ENCODE measurements at places on chromosomes 5 and 9.

- DNase-seq, result no peak
Observed at GRCh38 chr5:80033513-80033912, 1.6 kb upstream of the THBS4 start.

- no peak for DNase-seq
Observed at GRCh38 chr5:161446655-161447054, 99.9 kb downstream of the GABRB2 start.

- DNase-seq, result no peak
Observed at GRCh38 chr5:80037366-80037765, 2.2 kb downstream of the THBS4 start.

- no peak for DNase-seq
Observed at GRCh38 chr5:153490118-153491037, at the start of gene GRIA1. Gene GRIA1 (plus strand): TSS chr5:153490670.

DNA sequence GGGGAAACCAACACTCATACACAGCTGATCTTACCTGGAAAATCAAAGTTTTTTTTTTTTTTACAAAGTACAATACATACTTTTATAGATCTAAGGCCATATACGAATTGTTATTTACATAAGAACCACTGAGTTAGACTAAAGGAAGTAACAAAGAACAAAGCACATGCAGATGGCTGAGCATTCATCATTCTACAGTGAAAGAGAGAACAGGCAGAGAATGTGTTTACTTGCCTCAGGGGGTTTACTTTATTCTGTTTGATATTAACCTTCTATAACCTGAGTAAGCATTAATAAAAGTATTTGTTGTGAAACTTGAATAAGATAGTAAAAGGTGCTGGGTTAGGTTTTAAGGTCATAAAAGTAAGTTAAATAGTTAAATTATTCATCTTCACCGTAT lies 54.7 kb downstream of the SLC38A9 start:
- no peak for DNase-seq

- DNase-seq, result peak; percentile 1
Observed at GRCh38 chr5:160312134-160312959, at the start of gene CCNJL. Gene CCNJL (minus strand): TSS chr5:160312564. CDS start chr5:160311923, 641 bp downstream.

DNA sequence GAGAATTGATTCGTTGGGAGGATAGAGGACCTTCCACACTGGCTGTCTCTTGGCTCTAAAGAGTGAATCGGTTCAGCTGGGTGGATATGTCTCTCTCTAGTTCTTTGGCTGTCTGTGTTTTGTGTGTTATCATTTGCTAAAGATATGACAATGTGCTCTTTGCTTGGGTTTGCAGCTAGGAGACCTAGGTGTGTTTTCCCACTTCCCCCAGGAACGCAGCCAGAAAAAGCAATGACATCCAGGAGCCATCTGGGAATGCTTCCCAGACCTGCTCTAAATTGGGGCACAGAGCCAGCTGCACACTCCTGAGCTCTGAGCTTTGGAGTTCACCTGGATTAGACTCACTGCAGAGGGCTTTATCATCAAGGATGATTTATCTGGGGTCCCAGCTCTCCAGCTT lies 12.8 kb upstream of the PDZD2 start:
- DNase-seq, result no peak

DNA sequence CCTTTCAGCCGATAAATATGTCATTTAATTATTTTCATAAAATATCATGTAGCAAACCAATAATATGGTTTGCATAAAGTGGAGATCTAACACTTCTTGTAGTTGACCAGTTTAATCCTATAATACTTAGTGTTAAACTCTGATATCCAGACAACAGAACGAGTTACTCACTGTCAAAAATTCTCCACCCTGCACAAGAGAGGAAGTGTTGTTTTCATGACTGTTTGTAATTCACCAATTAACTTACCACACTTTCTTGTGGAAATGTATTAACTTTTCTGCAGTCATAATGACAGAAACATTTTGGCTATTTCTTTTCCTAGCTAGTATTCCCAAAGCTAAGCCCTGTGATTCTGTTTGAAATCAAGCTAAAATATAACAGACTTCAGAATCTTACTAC lies 555.3 kb upstream of the FTMT start:
- DNase-seq, result no peak

- DNase-seq, result no peak
Observed at GRCh38 chr5:161167016-161167767, 315.2 kb upstream of the ATP10B start.

DNA sequence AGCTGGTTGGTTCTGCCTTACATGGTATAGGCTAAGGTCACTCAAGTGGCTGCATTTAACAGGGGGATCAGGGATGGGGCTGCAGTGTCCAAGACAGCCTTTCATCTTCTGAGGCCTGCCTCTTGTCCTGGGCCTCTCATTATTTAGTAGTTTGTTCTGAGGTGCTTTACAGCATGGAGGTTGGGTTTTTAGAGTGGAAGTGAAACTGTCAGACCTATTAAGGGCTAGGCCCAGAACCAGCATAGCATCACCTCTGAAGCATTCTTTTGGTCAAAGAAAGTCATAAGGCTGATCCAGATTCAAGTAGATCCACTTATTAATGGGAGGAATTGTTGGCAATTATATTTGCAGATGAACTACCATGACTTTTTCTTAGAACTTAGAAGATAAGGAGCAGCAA lies 146.0 kb upstream of the NMUR2 start:
- DNase-seq, result no peak

- no peak for DNase-seq
Observed at GRCh38 chr9:111691672-111692329, 30.4 kb downstream of the GNG10 start.

DNA sequence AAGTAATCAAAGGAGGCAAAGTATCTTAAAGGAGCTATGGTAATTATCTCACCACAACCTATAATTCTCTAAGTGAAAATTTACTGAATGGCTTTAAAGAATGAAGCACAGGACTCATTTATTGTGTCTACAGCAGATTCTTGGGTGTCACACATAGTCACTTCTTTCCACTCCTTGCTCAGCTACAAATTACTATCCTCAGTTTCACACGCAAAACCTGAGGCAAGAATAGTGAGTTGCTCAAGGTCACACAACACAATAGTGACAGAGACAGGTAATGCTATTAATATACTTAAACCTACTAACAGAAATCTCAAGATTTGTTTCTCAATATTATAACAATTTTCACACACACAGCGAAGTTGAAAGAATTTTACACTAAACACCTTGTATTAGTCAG lies 120.9 kb upstream of the STK32A start:
- no peak for DNase-seq

DNA sequence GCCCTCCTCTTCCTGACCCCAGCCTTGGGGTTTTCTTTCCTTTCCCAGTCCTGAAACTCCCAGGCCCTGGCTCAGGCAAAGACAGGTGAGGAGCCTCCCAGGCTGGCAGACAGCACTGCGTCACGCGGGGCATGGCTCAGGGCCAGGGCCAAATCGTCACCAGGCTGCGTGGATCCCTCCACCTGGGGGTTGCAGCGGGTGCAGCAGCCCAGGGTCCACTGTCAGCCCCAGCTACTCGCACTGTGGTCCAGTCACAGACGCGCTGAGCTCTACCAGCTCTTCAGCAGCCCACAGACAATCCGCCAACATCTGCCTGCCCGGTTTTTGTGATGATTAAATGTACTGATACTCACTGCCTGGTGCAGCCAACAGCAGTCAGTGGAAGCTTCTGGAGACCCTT lies 12.1 kb downstream of the FAM78A start:
- DNase-seq, result no peak

- no peak for DNase-seq
Observed at GRCh38 chr9:79574136-79574535, 2.4 kb downstream of the TLE4 start.

- no peak for DNase-seq
Observed at GRCh38 chr9:78697618-78698017, 400.7 kb downstream of the PSAT1 start.

DNA sequence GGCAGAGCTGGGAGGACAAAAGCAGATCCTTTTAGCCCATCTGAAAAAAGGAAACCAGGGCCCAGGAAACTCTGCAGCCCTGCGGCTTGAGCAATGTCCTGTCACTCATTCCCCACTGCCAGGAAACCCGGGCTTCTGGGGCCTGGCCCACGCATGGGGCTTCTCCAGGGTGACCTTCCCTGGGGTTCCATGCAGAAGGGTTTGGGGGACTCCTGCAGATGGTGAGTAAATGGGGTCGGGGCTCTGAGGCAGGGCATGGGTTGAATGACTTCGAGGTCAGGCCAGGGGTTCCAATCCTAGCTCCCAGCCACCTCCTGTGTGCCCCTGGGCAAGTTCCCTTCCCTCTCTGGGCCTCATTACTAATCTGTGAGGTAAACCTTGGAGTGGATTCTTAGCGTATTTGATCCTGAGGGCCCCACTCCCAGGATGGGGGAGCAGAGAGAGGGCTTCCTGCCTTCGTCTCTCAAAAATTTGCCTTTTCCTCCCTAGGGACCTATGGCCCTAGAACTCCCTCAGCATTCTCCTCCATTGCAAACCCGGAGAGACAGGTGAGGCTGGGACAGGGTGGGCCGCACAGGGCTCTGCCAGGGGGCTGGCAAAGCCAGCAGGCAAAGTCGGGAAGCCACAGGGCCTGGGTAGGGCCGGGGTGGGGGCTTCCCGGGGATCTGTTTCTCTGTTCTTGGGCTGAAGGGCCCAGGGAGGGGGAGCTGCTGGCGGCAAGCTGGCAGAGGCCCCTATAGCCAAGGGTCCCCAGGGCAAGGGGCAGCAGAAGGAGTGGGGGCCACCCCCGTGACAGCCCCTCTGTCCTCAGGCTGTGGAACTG lies 25.8 kb downstream of the ADGRD2 start:
- no peak for DNase-seq

GRCh38 chr5:77326986-77327734 lies 116.7 kb downstream of the PDE8B start:
- no peak for DNase-seq

DNA sequence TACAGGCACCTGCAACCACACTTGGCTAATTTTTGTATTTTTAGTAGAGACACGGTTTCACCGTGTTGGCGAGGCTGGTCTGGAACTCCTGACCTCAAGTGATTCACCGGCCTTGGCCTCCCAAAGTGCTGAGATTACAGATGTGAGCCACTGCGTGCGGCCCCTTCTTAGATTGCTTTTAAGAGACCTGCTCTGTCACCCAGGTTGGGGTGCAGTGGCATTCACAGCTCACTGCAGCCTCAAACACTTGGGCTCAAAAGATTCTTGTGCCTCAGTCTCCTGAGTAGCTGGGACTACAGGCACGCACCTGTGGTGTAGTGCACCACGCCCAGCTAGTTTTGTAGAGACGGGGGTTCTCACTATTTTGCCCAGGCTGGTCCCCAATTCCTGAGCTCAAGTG lies 11.0 kb downstream of the HSPA9 start:
- DNase-seq, result no peak

DNA sequence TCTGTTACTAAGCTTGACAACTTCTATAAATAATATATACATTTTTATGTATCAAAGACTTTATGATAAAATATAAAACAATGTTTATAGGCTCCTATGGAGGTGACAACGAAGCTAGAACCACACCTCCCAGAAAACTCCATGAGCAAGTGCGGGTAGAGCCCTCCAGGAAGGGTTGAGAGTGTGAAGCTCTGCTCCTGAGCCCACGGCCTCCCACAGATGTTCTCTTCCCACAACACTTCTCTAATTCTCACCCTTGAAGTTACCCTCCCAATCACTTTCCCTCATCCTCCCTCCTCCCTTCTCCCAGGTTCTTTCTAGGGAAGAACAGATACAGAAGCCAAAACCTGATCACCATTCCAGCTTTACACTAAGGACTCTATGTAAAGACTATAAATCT lies 427.6 kb downstream of the SPOCK1 start:
- no peak for DNase-seq

DNA sequence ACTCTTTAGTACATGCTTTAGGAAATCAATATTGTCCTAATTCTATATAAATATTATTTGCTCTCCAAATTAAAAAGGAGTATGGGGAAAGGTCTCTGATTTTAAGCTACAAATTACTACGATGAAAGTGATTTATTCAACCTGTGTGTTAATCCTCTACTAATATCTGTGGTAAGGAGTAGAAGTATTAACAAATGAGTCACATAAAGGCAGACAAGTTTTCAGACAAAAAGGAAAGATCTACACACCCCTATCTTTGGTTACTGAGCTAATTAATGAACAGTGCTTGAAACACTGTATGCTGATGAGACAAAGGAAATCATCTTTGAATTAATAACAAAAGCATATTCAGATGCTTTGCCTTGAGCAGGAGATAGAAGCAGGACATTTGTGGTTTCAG lies 15.9 kb downstream of the LOX start:
- DNase-seq, result no peak

GRCh38 chr9:87461256-87461655 lies 36.4 kb upstream of the DAPK1 start:
- DNase-seq, result no peak

DNA sequence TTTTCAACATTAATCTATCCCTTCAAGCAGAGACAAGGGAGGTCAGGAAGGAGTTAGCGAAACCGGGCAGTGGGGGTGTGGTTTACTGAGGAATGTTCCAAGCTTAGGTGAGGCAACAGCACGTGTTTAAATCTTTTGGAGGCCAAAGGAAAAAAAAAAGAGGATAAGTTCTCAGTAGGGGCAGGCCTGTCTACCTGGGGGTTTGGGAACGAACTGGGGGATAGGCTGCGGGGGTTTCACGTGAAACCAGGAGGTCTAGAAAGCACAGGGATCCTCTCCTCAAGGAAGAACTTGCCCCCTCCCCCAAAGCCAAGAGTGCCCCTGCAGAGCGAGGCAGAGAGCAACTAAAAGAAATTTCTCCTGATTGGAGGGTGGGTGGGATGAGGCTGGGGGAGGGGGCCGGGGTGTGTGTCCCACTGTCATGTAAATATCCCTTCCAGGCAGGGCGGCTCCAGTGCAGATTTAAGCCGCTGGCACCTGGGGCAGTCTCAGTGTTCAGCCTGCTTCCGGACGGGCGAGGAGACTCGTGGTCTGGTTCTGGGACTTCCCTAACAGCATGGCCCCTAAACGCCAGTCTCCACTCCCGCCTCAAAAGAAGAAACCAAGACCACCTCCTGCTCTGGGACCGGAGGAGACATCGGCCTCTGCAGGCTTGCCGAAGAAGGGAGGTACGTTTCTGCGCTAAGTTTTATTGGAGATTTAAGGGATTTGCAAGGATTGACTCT lies 5.5 kb upstream of the SET start:
- DNase-seq, result no peak

DNA sequence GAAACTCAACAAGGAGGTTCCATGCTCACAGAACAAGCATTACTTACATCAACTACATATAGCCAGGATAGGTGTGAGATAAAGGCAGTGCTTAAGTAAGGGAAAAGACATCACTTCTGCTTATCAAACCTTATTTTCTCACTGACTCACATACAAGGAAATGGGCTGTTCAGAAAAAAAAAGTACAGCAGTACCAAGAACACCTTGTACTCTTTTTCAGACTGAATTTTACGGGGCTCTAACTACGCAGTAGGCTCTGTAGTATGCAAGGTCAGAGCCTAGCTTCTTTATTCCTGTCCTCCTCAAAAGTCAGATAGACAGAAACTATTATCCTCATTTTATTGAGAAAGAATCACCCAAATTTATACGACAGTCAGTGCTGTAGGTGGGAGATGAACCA lies 5.8 kb downstream of the PSMB7 start:
- no peak for DNase-seq

- peak; percentile 70 for DNase-seq
Observed at GRCh38 chr5:178113141-178113787, at the start of gene N4BP3. Gene N4BP3 (plus strand): TSS chr5:178113532. CDS start chr5:178119584, 6,052 bp downstream.

DNA sequence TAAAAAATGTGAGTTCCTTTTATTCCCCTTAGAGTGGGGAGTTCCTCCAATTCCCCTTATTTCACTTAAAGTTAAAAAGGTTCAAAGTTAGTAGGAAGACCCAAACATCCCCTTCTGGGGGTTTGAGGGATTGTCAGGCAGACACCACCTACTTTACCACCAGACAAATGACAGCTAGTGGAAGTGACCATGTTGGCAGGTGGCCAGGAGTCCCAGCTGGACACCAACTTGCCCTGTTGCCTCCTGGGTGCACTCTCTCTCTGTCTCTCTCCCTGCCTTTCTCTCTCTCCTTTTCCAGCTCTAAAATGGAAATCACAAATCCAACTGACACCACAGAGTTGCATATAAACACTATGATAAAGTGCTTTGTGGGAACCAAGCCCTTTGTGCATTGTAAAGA lies 307.7 kb upstream of the TLE4 start:
- no peak for DNase-seq

Measured in stimulated activated CD4-positive, alpha-beta T cell treated with anti-CD3 and anti-CD28 coated beads, TNF-alpha, amount 100 ng/mL, for 24 hours (primary cell).